Activated CD4-positive, alpha-beta T cell treated with anti-CD3 and anti-CD28 coated beads for 36 hours (primary cell): ENCODE measurements at places on chromosomes 7 and 10. TPM values are rescaled to one million over a fixed set of nuclear protein-coding genes. Genes with fewer than 3 reads are reported as not detected.

Gene PILRA
- total RNA-seq = 0.90 TPM

Gene FKBP6
- total RNA-seq = not detected

Gene TMEM273
- 28.0 TPM for total RNA-seq

Gene CFTR
- not detected for total RNA-seq

Gene GJD4
- not detected for total RNA-seq

Gene ZNF467
- 0.23 TPM for total RNA-seq

Gene PPP1R9A
- total RNA-seq = not detected

Gene CALHM3
- not detected for total RNA-seq

Gene BAMBI
- total RNA-seq = 0.16 TPM

Gene TPST1
- total RNA-seq = 1.0 TPM

Gene LAMB1
- not detected for total RNA-seq

Gene CRPPA
- 1.0 TPM for total RNA-seq

Gene MCM10
- total RNA-seq = 86.0 TPM

Gene MYL10
- not detected for total RNA-seq

Gene PARP12
- 25.7 TPM for total RNA-seq

Gene MET
- 0.63 TPM for total RNA-seq

Gene FANK1
- 1.0 TPM for total RNA-seq

Gene OR2A12
- total RNA-seq = not detected

Gene PLAC9
- not detected for total RNA-seq

Gene CYP26A1
- total RNA-seq = not detected

Gene HOXA4
- total RNA-seq = 0.25 TPM

Gene RTKN2
- 4.8 TPM for total RNA-seq

Gene LIPJ
- total RNA-seq = not detected

Gene UNCX
- total RNA-seq = not detected

Gene PCLO
- total RNA-seq = not detected

Gene UFSP1
- 1.5 TPM for total RNA-seq

Gene IRF5
- total RNA-seq = 7.2 TPM

Gene ASZ1
- not detected for total RNA-seq

Gene APBB1IP
- 66.4 TPM for total RNA-seq

Gene KIAA1549
- total RNA-seq = 0.46 TPM

Gene ITIH2
- not detected for total RNA-seq

Gene HOXA7
- total RNA-seq = not detected

Gene INA
- total RNA-seq = 0.35 TPM

Gene CALN1
- total RNA-seq = 0.11 TPM

Gene AMPH
- 0.07 TPM for total RNA-seq

Gene SLC39A12
- not detected for total RNA-seq

Gene AZGP1
- not detected for total RNA-seq

Gene ACSM6
- not detected for total RNA-seq

Gene FFAR4
- total RNA-seq = not detected

Gene ZNF365
- 0.32 TPM for total RNA-seq

Gene CCDC172
- total RNA-seq = not detected

Gene CFAP43
- 0.09 TPM for total RNA-seq

Gene ANKRD61
- 0.32 TPM for total RNA-seq

Gene RASA4B
- 28.6 TPM for total RNA-seq

Gene GHRHR
- not detected for total RNA-seq

Gene CACNA2D1
- not detected for total RNA-seq

Gene TACR2
- not detected for total RNA-seq

Gene CTAGE4
- 1.2 TPM for total RNA-seq

Gene SUN3
- total RNA-seq = not detected

Gene OLAH
- total RNA-seq = 0.16 TPM

Gene SPAM1
- not detected for total RNA-seq

Gene MYOZ1
- not detected for total RNA-seq

Gene HOGA1
- total RNA-seq = not detected

Gene AOC1
- not detected for total RNA-seq

Gene ASAH2
- total RNA-seq = 0.05 TPM

Gene ADAM12
- total RNA-seq = 1.7 TPM

Gene SFMBT2
- total RNA-seq = 17.6 TPM

Gene CHAT
- not detected for total RNA-seq
